Epithelial cell of proximal tubule (primary cell): ENCODE measurements at places on chromosomes 1 and 21.

DNA sequence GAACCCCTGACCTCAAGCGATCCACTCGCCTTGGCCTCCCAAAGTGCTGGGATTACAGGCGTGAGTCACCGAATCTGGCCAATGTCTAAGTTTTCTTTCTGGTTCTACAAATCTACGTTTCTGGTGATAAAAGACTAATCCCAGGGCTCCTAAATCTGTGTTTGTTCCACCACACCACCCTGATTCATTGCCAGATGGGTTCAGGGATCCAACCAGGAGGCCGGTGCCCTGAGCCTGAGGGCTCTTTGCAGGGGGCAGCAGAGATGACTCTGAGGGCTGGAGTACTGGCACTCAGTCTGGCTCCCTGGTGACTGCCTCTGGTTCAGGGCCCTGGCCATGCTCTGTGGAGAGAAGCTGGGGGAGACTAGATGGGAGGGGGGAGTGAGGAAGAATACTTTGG, 10.5 kb upstream of the OPRD1 start:
- no peak for DNase-seq

GRCh38 chr1:156992215-156992614, 53.3 kb downstream of the ARHGEF11 start:
- DNase-seq, result no peak

- DNase-seq, result no peak
Measured at GRCh38 chr1:227791425-227792143, 23.9 kb upstream of the PRSS38 start.

- no peak for DNase-seq
Measured at GRCh38 chr21:32484706-32485380, 72.3 kb downstream of the EVA1C start.

- DNase-seq, result no peak
Measured at GRCh38 chr1:152448496-152448895, 34.4 kb upstream of the CRNN start.

- DNase-seq, result peak; percentile 22
Measured at GRCh38 chr1:171220081-171220420, 28.2 kb upstream of the FMO1 start.

GRCh38 chr21:38771536-38771935, 34.2 kb upstream of the ETS2 start:
- no peak for DNase-seq

DNA sequence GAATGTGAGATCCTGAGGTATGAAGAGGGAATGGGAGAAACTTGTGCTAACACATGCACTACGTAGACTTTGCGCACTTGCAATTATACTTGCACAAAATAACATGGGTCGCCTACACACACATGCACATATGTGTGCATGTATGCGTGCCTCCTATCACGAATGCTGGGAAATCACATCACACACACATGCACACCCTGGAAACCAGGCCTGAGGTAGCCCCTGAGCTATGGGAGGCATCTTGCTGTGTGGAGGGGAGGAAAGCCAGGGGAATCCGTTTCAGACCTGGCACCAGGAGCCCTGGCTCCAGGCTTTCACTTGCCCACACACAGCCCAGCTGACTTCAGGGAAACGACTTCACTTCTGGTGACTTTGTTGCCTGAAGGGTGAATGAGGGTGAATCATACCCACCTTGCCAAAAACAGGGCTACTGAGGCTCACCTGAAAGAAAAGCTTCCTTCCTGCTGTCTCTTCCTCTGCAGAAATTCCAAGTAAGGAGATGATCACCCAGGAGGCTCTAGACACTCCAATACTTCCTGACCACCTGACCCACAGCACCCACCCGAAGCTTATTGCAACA, 136.0 kb upstream of the NGF start:
- DNase-seq, result no peak

DNA sequence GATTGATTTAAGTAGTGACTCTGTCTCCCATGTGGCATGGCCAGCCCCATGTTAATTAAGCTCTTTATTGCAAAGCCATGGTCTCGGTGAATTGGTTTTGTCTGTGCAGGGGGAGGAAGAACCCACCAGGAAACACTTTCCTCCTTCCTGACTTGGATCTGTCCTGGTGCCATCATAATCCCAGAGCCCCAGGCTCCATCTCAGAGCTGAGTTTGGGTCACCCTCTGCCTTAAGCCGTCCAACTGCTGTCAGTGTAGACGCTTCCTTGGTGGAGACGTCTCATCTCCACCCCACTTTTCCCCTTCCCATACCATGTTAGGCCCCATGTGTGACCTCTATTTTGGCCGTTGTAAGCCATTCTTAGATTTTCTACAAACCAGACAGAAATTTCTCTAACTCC, 36.0 kb upstream of the COL6A2 start:
- DNase-seq, result no peak

DNA sequence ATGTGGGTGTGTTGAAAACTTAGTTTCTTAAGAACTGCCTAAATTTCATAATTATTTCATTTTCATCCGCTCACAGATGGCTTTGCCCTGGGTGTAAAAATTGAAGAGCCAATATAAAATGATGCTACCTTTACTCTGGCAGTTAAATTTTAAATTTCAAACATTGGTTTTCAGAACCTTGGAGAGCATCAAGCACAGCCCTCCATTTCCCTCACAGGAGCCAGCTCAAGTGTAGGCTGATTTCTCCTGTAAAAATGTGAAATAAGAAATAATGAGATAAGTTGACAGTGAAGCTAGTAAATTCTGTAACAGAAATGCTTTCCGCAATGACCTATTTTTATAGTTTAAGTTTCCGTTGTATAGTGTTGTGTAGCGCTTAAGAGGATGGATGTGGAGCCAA, 53.9 kb upstream of the AKT3 start:
- no peak for DNase-seq

GRCh38 chr1:151537112-151537511, 3.0 kb upstream of the TUFT1 start:
- peak; percentile 85 for DNase-seq

DNA sequence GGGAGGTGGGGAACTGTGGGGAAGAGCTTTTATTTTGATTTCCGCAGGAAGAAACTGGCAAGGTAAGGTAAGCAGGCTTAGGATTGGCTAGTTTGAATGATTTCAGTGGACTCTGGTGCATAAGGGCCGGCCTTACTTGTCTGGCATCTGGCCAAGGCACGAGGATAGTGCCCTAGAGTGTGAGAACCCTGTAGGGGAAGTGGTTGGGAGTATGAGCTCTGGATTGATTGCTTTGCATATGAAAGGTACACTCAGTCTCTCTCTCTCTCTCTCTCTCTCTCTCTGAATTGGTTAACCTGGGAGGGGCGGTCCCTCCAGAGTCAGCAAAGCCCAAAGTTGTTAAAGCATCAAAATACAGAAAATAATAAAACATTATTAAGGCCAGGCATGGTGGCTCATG, 463.0 kb downstream of the SIPA1L2 start:
- DNase-seq, result no peak

GRCh38 chr1:146029117-146029516, 7.6 kb upstream of the HJV start:
- DNase-seq, result no peak

DNA sequence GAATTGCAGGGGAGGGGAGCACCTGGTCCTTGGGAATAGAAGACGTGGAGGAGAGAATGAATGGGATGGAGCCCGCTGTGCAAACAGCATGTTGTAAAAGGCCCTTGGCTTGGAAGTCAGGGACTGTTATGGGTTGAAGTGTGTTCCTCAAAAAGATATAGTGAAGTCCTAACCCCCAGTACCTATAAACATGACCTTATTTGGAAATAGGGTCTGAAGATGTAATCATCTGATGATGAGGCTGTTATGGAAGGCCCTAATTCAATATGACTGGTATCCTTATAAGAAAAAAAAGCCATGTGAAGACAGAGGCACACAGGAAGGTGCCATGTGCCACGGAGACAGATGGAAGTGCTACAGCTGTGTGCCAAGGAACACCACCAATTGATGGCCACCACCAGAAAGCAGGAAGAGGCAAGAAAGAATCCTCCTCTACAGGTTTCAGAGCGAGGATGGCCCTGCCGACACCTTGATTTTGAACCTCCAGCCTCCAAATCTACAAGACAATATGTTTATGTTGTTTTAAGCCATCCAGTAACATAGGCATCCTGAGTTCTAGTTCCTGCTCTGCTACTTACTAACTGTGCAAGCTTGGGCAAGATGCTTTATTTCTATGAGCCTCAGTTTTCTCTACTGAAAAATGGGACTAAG, 51.2 kb downstream of the LRRN2 start:
- DNase-seq, result no peak

- no peak for DNase-seq
Measured at GRCh38 chr1:234599617-234600417, 10.2 kb downstream of the IRF2BP2 start.

GRCh38 chr1:116110567-116111523, at the start of gene MAB21L3:
MAB21L3 (plus strand) TSS chr1:116111399; CDS start chr1:116112616, 1,217 bp downstream.
- DNase-seq, result peak; percentile 48

GRCh38 chr1:210620867-210621488, 292.3 kb downstream of the HHAT start:
- DNase-seq, result no peak
